ENCODE measurements at places on chromosomes 1 and 21.

DNA sequence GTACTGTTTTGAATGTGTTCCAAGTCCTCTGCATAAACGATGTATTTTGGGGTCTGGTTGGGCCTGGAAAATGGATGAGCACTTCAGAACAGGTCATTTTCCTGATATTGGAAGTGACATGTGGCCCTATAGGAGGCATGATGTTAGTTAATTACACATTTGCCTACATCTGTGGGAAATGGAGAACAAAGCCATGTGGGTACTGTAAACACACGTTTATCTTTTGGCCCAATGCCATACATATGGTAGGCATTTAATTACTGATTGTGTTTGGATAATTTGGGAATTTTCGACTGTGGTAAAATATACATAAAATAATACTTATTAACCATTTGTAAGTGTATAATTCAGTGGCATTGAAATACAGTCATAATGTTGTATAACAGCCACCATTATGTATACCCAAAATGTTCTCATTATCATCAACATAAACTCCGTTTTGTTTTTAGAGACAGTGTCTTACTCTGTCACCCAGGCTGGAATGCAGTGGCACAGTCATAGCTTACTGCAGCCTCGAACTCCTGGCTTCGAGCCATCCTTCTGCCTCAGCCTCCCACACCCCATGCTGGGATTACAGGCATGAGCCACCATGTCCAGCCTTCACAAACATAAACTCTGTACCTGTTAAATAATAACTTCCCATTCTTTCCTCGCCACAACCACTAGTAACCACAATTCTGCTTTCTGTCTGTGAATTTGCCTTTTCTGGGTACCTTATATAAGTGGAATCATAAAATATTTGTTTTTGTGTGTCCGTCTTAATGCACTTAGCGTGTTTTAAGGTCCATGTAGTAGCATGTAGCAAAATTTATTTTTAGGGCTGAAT lies 11.9 kb upstream of the RNPEP start:
- no peak for DNase-seq

GRCh38 chr1:45005761-45006160 lies 5.4 kb downstream of the HECTD3 start:
- no peak for DNase-seq

- DNase-seq: no peak
Observed at GRCh38 chr1:67355745-67356424, 48.2 kb downstream of the IL12RB2 start.

DNA sequence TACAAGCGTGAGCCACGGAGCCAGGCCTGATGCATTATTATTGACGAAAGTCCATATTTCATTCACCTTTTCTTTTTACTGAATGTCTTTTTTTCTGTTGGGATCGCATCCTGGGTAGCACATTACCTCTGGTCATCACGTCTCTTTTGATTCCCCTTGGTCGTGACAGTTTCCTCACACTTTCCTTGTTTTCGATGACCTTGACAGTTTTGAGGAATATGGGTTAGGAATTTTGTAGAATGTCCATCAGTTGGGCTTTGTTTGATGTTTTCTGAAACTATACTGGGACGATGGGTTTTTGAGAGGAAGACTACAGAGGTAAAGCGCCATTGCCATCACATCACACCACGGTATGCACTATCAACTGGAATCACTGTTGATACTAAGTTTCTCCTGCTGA lies 26.6 kb upstream of the GALNT2 start:
- DNase-seq: no peak

DNA sequence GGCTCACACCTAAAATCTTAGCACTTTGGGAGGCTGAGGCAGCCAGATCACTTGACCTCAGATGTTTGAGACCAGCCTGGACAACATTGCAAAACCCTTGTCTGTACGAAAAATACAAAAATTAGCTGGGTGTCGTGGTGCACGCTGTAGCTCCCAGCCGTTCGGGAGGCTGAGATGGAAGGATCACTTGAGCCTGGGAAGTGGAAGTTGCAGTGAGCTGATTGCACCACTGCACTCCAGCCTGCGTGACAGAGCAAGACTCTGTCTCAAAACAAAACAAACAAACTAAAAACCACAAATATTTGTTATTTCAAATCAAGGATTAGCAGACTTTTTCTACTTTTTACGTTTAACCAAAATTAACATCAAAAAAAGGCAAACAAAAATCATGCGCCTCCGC lies 31.3 kb downstream of the INKA2 start:
- no peak for DNase-seq

- DNase-seq: no peak
Observed at GRCh38 chr1:56032096-56032676, 547.2 kb downstream of the PLPP3 start.

GRCh38 chr1:1806890-1807289 lies 28.6 kb upstream of the NADK start:
- DNase-seq: no peak

- no peak for DNase-seq
Observed at GRCh38 chr21:15730484-15731242, 881 bp downstream of the USP25 start.

GRCh38 chr1:45994423-45994822 lies 138.0 kb downstream of the PIK3R3 start:
- DNase-seq: no peak

DNA sequence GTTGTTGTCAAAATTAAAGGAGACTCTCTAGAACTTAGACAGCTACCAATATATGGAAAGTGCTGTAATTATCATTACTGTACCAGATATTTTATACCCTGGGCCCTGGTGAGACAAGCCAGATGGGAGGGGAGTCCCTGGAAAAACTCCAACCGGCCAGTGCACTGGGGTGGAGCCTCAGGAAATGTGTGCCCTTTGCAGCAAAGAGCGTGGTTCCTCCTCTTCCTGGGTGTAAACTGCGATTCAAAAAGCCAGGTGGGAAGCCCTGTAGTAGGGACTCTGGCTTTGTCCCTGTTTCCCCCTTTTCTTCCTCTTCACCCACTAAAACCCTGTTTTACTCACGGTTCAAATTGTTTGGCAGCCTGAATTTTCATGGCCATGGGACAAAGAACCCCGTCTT lies 812.3 kb downstream of the PLA2G4A start:
- no peak for DNase-seq

GRCh38 chr1:184385865-184386311 lies 941 bp upstream of the C1orf21 start:
- no peak for DNase-seq

DNA sequence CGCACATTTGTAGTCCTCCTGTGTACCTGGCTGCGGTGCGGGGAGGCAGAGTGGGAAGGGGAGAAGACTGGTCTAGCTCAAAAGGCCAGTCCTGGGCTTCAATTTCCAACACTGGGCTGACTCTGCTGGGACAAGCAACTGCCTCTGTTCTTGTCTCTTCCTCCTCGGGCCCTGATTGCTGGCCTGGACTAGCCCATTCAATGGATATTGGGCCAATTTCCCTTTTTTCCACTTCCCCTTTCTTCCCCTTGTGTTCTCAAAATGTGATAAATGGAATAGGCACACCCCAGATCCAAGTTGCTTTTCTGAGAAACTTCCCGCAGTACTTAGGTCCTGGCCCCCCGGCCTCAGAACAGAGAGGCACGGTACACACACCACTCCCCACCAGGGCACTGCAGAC lies 48.2 kb downstream of the SPSB1 start:
- DNase-seq: no peak

DNA sequence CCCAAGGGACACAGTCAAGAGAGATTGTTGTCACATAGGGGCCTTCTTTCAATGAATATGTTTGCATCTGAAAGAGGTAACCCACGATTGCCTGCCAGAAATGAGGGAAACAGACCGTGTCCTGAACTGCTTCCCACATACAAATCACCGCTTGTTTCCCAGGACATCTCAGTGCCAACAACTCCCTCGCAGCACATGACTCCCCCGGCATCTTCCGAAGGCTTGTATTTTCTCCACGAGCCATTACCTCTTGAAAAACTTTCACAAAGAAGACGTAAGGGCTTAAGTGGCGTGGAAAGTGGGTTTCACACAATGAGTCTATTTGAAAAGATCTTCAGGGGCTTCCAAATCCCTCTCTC lies 31.6 kb upstream of the PDE9A start:
- DNase-seq: no peak

GRCh38 chr1:38095454-38095931 lies 48.9 kb upstream of the POU3F1 start:
- DNase-seq: no peak

GRCh38 chr1:52551507-52552235 lies 1.2 kb downstream of the TUT4 start:
- DNase-seq: peak; percentile 53

GRCh38 chr1:39310691-39311090 lies 106.2 kb downstream of the MACF1 start:
- DNase-seq: no peak

GRCh38 chr1:153355445-153356071 lies 2.1 kb upstream of the S100A9 start:
- DNase-seq: peak; percentile 64

- DNase-seq: no peak
Observed at GRCh38 chr1:201358596-201358995, 18.9 kb downstream of the TNNT2 start.

DNA sequence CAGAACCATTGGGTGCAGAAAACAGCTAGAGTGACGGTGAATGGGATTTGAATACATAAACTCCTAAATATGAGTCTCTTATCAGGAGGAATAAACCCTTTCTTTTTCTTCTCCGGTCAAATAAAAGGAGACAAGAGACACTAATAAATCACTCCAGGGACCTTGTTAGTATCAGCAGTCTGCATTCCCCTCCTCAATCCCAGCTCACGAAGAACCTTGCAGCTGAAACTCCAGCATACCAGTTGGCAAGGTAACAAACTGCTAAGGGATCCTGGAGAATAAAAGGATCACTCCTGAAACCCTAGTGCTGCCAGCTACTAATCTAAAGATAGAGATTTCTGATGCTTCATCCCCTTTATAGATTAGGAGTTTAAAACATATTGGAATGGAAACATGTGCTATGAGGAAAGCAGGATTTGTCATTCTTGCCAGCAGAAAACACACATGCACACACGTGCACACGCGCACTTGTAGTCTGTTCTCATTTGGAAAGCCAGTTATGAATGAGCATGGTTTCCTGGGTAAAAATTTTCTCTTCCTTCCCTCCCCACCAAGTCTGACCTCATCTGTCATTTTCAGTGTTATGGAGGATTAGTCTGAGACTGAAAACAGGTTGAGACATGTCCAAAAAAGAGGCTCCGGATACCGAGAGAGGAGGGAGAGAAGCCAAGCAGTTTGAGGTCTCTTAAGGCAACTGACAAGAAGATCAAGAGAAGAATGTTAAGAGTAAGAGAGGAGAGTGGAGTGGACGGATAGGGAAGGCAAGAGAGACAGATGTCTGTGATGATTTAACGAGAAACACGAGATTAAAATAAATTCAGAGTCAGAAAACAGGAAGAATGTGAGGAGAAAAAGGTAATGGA lies 10.9 kb downstream of the IER5 start:
- peak; percentile 75 for DNase-seq

DNA sequence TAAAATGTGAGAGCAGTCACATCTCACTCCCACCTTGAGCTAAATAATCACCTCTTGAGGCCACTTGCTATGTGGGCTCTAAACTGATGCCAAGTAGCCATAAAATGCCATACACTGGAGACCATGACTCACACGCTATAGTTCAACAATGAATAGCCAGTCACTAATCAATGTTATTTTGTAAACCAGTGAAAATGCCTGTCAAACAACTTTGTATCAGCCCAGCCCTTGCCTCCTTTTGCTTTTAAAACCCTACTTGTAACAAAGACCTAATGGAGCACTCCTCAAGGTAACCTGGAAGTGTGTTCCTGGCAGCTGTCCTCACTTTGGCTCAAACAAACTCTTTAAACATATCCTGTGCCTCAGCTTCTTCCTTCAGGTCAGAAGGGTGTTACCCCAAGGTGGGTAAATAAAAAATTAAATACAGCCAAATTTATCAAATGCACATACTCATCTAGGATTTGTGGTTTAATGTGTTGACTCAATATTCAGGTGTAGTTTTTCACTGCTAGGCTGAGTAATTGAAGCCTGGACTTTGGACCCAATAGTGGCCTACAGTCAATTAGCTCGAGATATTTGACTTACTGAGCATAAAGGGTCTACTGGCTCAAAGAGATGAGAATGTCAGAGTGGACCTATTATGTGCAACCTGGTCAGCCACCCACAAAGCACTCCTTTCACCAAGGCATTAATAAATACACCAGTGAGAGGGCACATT lies 154.3 kb downstream of the COQ8A start:
- DNase-seq: no peak

DNA sequence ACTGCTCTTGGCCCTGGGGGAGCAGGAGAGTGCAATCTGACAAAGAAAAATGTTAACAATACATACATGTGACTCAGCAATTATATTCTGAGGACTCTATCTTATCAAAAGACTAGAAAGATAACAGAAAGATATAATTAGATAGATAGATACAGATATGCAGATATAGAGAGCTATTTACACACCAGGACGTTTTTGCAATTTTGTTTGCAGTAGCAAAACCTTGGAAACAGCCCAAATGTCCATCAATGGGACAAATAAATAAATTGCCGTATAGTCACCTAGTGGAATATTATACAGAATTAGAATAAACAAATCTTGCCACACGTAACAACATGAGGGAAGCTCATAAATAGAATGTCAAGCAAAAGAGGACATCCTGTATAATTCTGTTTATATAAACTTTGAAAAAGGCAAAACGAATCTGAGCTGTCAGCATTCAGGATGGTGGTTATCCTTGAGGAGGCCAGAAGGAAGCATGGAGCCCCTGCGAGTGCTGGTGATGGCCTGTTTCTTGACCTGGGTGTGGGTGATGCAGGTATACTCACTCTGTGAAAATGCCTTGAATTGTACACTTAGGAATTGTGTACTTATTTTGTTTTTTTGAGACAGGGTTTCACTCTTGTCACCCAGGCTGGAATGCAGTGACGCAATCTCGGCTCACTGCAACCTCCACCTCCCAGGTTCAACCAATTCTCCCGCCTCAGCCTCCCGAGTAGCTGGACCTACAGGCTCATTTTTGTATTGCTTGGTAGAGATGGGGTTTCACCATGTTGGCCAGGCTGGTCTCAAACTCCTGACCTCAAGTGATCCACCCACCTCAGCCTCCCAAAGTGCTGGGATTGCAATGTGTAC lies 12.8 kb upstream of the TRIM63 start:
- DNase-seq: no peak

- peak; percentile 54 for DNase-seq
Observed at GRCh38 chr1:231091831-231092301, 51.8 kb upstream of the FAM89A start.

GRCh38 chr1:91704746-91705145 lies 181.2 kb downstream of the TGFBR3 start:
- no peak for DNase-seq

Data from activated naive CD4-positive, alpha-beta T cell treated with anti-CD3 and anti-CD28 coated beads, Interleukin-2, amount 50 U/mL, for 72 hours (primary cell).